GM12892 (cell line): ENCODE measurements at places on chromosomes 1 and 21.
A peak's percentile ranks its signal among the peaks of the same experiment; 100 is the strongest.

GRCh38 chr1:114092186-114093062 is 61.2 kb downstream of the SYT6 start:
- no peak for DNase-seq

DNA sequence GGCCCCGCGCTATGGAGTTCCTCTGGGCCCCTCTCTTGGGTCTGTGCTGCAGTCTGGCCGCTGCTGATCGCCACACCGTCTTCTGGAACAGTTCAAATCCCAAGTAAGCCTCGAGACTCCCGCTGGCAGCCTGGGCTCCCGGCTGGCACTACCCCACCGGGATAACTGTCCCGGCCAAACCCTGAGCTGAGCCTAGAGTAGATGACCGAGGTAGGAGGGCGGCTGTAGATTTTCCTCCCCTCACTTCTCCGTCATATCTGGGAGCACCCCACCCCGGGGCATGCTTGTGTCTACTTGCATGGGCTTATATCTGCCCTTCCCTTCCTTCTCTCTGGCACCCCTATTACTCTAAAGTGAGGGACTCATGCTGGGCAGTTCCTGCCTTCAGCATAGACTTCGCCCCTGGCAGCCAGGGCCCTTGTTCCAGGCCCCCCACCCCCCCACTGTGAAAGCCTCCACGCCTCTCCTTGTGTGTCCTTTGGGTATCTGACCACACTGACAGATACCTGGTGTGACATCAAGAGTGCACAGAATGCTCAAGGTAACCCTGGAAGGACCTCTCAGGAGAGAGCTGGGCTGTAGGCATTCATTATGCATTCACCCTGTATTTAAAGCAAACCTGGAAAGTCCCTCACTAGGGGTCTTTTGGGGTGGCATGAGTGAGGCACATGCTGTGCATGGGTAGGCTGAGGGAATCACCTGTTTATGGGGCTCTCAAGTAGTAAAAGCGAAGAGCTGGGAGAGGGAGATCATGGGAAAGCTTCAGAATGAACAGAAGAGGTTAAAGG is 485 bp downstream of the EFNA1 start:
- DNase-seq: no peak

GRCh38 chr1:1290238-1290731 is 10.0 kb downstream of the SCNN1D start:
- peak; percentile 80 for DNase-seq

- no peak for DNase-seq
Observed at GRCh38 chr1:240285540-240285939, 193.9 kb downstream of the FMN2 start.

GRCh38 chr1:186708694-186709097 is 28.5 kb upstream of the PTGS2 start:
- DNase-seq: no peak

DNA sequence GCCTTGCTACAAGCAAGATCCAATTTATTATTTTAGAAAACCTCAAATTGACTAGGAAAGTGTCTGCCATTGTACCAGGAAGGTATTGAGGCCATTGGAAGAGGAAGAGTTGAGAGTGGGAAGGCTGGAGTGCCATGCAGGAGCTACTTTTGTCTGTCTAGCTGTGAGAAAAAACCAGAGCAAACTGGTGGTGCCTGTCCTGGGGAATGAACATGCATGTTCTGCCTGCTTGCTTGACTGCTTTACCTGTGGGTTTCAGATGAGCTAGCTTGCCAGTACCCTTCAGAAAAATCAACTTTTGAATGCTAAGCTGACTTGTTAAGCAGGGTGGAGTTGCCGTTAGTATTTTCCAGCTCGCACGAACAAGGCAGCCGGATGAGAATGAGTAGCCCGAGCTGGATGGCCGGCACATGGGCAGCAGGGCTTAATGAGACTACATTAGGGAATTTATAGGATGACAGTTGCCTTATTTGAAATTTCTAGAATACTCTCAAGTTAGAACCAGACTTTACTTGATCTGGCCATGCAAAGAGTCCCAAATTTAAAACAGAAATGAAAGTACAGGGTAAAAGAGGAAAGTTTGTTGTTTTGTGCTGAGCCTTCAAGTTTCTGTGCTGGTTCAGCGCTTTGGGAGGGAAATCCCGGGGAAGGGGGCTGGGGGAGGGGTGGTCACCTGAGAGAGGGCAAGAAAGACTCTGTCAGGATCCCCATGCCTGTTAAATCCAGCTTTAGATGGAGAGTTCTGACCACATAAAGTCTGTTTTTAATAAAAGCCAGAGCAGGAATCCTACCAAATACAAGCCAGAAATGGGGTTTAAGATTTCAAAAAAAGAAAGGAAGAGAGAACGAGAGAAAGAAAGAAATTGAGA is 29.6 kb upstream of the C1orf105 start:
- no peak for DNase-seq

- no peak for DNase-seq
Observed at GRCh38 chr21:34834852-34835501, 166.2 kb downstream of the CLIC6 start.
